ENCODE measurements at places on chromosomes 13 and 19. TPM values are rescaled to one million over a fixed set of nuclear protein-coding genes. Genes with fewer than 3 reads are reported as not detected.

Gene TSSK6
- total RNA-seq, result 0.35 TPM

Gene ADM5
- total RNA-seq, result 2.3 TPM

Gene ANO8
- total RNA-seq, result 2.3 TPM

Gene FXYD1
- not detected for total RNA-seq

Gene MYO16
- total RNA-seq, result not detected

Gene CRLF1
- total RNA-seq, result 3.4 TPM

Gene ITGBL1
- 76.6 TPM for total RNA-seq

Gene FGF9
- total RNA-seq, result not detected

Gene UTP14C
- total RNA-seq, result 8.2 TPM

Gene PRR20E
- total RNA-seq, result not detected

Gene ZNF324B
- total RNA-seq, result 4.9 TPM

Gene GJA3
- under 0.01 TPM for total RNA-seq

Gene ZNF527
- total RNA-seq, result 6.0 TPM

Gene ZIC2
- total RNA-seq, result 0.18 TPM

Gene SLC7A10
- not detected for total RNA-seq

Gene LHB
- total RNA-seq, result not detected

Gene FPR3
- total RNA-seq, result not detected

Gene TNFRSF19
- 94.1 TPM for total RNA-seq

Gene IL12RB1
- total RNA-seq, result 0.18 TPM

Gene ZNF653
- total RNA-seq, result 3.2 TPM

Gene CACNA1A
- 0.53 TPM for total RNA-seq

Gene ZNF415
- 2.7 TPM for total RNA-seq

Gene PVR
- total RNA-seq, result 122 TPM

Gene RNF113B
- total RNA-seq, result not detected

Gene KLK14
- total RNA-seq, result not detected

Gene EPS8L1
- total RNA-seq, result 12.1 TPM

Gene ERICH4
- total RNA-seq, result not detected

Gene ZNF627
- total RNA-seq, result 8.1 TPM

Gene ZNF835
- total RNA-seq, result not detected

Gene S1PR5
- total RNA-seq, result not detected

Gene ZSCAN4
- not detected for total RNA-seq

Gene CEACAM3
- total RNA-seq, result not detected

Gene SLITRK5
- total RNA-seq, result not detected

Gene ATP8A2
- not detected for total RNA-seq

Gene DENND1C
- total RNA-seq, result 0.29 TPM

Gene ZNF460
- total RNA-seq, result 16.4 TPM

Gene SIGLEC8
- not detected for total RNA-seq

Gene CEACAM21
- not detected for total RNA-seq

Gene PLK5
- not detected for total RNA-seq

Gene PGLYRP2
- not detected for total RNA-seq

Gene PALM
- total RNA-seq, result 6.3 TPM

Gene C5AR1
- total RNA-seq, result not detected

Gene LRG1
- not detected for total RNA-seq

Gene ASPDH
- not detected for total RNA-seq

Gene GPC6
- total RNA-seq, result 8.4 TPM

Gene PLIN5
- 0.18 TPM for total RNA-seq

Gene RB1
- total RNA-seq, result 18.7 TPM

Gene ACER1
- not detected for total RNA-seq

Gene SYT3
- not detected for total RNA-seq

Gene TMPRSS9
- not detected for total RNA-seq

Gene KCNN1
- not detected for total RNA-seq

Gene ZNF709
- 1.7 TPM for total RNA-seq

Gene PNMA8A
- 3.4 TPM for total RNA-seq

Gene C1QTNF9B
- 2.6 TPM for total RNA-seq

Gene SPACA4
- not detected for total RNA-seq
